Glomerular endothelial cell (primary cell): ENCODE measurements at places on chromosomes 2 and 18.

- no peak for DNase-seq
Observed at GRCh38 chr2:178101321-178102079, 10.7 kb upstream of the RBM45 start.

DNA sequence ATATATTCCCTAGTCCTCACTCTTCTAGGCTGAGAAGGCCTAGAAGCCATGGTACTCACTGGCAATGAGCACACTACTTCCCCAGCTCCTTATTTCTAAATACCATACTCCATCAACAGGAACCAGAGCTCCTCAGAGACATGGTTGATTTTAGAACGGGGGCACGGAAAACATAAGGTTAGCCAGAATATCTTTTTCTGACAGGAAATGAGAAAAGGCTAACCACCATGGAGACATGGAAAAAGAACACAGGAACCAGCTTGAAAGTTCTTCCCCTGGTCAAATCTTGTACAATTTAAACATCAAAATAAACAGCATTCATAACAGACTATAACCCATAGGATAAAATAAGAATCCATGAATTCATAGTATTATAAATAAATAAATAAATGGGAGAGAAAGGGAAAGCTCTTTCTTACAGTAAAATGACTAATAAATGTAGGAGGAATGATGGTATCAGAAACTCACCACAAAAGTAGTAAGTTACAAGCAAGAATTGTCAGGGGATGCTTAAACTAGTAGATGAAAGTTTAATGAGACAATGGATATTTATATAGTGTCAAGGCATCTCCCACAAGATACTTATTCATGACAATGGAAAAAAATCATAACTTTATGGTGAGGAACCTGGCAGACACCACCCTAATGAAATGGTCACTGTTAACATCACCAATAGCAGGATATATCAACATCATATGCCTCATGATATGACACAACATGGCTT, 20.6 kb upstream of the GCC2 start:
- DNase-seq, result no peak

DNA sequence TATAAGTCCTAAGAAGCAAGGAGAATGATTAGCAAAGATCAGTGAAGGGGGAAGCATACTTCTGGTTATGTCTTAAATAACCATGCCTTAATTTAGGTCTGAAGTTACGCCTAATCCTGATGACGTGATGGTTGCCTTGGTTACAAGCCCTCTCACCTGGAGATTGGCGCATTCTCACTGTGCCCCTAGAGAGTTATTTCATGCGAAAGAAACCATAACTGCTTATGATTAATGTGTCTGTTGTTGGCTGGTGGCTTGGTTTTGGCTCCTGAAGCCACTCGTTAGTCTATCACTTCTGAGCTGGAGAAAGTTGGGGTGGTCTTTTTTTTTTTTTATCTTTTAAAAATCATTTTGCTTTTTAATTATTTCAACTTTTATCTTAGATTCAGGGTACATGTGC, 47.0 kb downstream of the TNFRSF11A start:
- no peak for DNase-seq

GRCh38 chr2:28437149-28437835, 44.6 kb downstream of the FOSL2 start:
- DNase-seq, result no peak

DNA sequence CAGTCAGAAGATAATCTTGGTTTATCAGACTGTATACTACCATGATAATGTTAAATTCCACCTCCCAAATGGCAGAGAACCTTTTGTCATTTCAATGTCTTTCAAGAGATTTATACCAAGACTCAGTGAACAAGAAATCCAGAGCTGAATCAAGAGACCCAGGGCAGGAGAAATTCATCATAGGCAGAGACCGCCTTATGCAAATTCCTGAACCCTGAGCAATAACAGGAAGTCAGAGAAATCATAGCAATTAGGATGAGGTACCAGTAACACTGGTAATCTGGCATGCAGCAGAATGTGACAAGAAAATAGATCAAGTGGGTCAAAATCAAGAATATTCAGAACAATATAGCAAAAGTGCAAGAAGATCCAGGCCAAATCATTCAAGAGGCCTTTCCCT, 412.4 kb upstream of the LRATD1 start:
- DNase-seq, result no peak

- no peak for DNase-seq
Observed at GRCh38 chr18:58805467-58806187, 59.0 kb upstream of the ZNF532 start.

GRCh38 chr2:30373881-30374302, 73.2 kb upstream of the LCLAT1 start:
- DNase-seq, result no peak

DNA sequence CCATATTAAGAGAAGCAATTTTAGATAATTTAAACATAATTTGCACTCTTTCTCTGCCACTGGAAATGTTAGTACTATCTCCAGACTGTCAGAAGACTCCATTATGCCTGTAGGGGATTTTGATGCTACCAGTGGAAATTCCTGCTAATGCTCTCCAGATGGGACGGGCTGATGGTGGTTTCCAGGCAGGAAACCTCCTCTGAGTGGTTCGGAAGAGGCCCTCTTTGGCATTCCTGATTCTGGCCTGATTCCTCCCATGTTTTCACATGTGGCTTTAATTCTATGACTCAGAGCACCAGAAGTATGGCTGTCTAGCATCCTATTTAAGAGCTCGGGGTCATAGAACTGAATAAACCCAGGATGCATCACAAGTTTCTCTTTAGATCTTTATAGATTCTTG, 70.9 kb upstream of the ST6GAL2 start:
- DNase-seq, result no peak

DNA sequence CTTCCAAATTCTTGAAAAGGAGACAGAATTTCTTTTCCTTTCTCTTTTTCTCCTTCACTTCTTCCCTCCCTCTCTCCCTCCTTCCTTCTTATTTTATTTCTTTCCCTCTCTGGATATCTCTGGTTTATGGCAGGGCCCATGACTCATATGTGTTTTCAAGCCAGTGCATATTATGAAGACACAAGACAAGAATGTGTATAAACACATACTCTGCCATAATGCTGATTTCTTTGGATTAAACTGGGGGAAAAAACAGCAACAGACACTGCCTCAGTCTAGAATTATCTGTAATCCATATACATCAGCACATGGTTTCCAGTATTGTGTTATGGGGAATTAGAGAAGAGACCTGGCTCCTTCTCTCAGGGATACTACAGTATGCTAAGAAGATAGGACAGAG, 82.8 kb upstream of the CPO start:
- no peak for DNase-seq

- no peak for DNase-seq
Observed at GRCh38 chr2:68091439-68092034, 28.7 kb upstream of the C1D start.
